ENCODE measurements at places on chromosomes 5 and 9.

- no peak for DNase-seq
Measured at GRCh38 chr5:14356305-14356704, 213.2 kb downstream of the TRIO start.

- no peak for DNase-seq
Measured at GRCh38 chr5:42721484-42721883, 35.1 kb upstream of the CCDC152 start.

GRCh38 chr5:32538031-32538547, 47.3 kb upstream of the SUB1 start:
- DNase-seq = no peak

- DNase-seq = no peak
Measured at GRCh38 chr5:175201393-175201792, 242.6 kb downstream of the DRD1 start.

- DNase-seq = no peak
Measured at GRCh38 chr5:157273131-157273556, 7.2 kb downstream of the CYFIP2 start.

DNA sequence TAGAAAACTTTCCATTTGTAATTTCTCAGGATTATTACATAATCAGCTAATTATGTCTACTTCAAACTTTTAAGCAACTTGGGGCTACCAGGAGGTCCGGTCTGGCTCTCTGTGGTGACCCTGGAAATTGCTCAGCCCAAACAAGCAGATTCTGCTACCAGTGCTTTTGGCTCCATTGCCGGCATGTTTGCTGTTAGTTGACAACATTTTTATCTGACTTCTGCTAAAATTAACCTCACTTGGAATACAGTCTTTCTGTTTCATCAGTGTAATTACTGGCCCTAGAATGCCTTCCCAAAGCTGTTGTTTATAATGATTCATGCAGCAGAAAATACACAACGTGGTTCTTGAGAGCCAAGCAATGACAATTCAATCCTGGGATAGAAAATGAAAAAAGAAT, 38.5 kb upstream of the FAM81B start:
- no peak for DNase-seq

- DNase-seq = no peak
Measured at GRCh38 chr9:26243726-26244125, 565.5 kb upstream of the TUSC1 start.

DNA sequence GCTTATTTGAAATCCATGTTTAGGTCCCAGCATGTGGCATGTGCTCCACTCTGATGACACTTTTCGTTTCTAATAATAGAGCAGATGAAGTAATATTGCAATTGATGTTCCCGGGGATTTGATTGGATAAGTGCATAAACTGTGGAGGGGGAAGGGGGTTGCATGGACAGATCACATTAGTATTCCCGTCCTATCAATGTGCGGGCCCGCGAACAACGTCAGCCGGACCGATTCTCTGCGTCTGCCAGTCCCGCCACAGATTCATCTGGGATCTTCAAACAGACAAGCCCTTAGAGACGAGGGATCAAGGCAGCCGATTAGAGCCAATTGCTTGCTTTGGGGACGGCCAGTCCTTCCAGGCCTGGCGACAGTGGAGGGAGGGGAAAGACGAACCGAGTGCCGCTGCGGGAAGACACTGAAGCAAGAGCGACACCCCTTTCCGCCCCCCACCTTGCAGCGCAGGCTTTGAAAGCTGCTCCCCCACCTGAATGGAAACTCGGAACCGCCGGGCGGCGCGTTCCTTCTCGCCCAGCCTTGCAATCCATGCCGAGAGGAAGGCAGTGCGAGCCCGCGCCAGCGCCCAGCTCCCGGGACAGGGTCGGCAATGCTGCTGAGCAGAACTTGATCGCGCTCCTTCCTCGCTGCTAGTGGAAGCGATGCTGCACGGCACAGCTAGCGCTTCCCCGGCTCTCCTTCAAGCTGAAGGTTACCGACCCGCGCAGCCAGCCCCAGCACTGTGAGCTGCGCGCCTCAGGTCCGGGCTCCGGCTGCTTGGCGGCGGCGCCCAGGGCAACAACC, at the start of gene RGS7BP:
RGS7BP (plus strand) TSS at position 247 of the 798 bp plus-strand sequence. CDS start 610 bp downstream, outside the sequence.
- DNase-seq = peak; percentile 57

DNA sequence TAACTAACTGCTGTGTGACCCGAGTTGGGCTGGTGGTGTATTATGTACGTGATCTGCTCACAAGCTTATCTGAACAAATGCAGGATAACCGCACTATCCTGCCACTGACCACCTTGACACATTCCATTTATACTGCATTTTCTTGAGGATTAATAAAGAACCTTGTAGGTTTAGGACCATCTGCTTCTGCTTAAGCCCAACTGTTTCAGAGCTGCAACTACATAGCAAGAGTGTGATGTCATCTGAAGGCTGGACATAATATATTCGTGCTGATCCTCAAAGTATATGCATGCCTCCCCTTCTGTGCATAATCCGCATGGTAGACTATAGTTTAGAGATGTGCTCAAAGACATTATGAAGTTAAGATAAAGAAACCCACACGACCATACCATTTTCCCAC, 435.9 kb downstream of the BNC2 start:
- DNase-seq = peak; percentile 5

DNA sequence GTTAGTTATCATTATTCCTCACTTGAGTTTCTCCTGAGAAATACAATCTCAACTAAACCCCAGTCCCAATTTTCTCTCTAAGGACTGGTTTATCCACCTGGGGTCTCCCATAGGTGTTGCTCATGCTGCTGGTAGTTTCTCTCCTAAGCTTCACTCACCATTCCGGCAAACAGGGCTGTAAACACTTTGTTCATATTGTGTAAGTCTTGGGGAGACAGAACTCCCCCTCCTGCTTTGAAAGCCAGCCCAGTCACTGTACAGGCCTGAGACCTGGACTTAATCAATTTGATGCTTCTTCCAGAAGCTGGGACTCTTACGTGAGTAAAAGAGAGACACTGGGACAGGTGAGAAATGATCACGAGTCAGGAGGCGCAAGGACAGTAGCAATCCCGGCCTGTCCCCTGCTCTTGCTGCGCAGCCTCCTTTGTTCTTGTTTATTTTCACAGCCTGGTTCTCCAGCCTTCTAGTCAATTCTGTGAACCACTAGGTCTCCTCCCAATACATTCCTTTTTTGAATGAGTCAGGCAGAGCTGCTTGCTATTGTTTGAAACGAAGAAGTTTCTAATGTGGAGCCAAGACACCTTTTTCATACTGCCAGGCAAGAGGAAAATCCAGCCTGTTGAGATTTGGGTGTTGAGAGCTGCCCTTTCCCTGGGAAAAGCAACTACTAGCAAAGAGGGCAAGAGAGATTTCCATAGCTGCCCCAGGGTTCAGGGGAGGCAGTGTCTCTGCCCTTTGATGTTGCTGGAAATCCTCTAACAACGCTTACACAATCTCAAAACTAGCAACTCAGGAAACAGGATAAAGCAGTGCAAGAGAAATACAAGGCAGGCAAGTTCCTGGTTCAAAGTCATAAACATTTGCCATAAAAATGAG, 9.2 kb upstream of the SHROOM1 start:
- DNase-seq = no peak

All from skin of body (tissue), 3 donors.